ENCODE measurements at places on chromosomes 2 and 18.
A peak's percentile ranks its signal among the peaks of the same experiment; 100 is the strongest.

GRCh38 chr18:35942661-35943060 lies 29.8 kb upstream of the RMP24 start:
- no peak for DNase-seq

DNA sequence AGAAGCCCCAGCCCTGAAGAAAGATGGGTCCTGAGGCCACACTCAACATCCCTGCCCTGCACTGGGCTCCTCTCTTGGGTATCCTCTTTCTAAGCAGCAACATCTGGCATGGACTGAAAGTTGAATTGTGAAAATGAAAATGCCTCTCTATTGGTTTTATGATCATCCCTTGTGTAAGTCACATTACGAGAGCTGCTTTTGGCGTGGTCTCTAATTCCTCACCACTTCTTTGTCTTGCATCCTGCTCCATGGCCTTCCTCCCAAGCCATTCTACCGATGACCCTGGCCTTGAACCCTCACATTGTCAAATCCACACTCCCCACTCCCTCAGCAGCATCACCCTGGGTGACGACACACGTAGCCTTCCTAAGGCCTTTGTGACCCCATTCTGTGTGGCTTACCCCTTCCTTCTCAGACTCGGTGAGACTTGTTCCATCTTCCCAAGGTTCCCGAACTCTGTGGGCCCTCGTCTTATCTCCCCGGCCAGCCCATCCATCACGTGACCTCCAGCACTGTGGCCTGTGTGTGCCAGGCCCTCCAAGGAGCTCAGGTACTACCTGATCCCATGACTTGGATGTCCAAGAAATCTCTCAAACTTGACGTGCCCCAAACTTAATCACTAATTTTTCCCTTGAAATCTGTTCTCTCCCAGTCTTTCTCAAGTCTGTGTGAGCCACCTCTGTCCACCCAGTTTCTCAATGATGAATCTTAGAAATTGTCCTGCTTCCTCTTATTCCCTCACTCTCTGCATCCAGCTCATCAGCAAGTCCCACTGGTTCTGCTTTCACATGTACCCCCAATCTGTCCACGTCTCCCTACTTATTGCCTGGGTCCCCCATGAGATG lies 194.7 kb upstream of the HS6ST1 start:
- DNase-seq = peak; percentile 14

DNA sequence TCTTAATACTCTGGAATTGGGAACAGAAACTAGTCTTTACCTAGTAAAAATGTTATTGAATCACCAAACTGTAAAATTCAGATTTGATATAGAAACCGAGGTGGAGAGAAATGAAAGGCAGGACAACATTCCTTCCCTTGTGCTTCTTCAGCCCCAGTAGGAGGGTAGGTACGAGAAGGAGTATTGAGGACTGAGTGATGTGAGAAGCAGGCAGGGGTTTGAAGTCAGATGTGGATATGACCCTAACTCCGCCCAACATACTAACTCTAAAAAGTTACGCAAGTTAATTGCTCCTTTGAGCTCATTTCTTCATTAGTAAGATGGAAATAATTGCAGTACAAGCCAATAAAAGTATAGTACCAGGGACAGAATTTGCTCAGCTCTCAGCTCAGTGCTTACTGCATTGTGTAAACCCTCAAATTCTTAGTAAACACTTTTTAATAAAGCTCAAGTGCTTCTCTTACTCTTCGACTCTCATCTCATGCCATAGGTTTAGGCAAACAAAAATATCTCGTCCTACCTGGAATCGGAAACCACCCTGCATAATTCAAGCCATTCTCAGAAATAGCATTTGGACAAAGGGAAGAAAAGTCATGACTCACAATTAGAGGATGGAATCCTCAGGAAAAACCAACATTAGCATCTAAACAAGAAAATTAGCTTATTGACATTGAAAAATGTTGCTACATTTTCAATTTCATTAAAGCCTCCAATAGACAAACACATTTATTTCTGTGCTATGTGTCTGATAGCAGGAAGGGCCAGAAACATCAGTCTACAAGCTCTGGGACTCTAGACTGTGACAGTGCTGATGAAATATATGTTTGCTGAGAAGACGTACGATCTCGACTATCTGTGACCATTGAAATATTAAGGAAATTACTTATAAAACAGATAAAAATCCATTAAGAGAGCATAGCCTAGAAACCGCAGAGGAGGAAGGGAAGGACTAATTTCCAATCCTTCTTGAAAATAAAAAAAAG lies 161.3 kb downstream of the HNMT start:
- no peak for DNase-seq

- no peak for DNase-seq
These were observed 27.6 kb upstream of the SOCS6 start for GRCh38 chr18:70261141-70261788.

DNA sequence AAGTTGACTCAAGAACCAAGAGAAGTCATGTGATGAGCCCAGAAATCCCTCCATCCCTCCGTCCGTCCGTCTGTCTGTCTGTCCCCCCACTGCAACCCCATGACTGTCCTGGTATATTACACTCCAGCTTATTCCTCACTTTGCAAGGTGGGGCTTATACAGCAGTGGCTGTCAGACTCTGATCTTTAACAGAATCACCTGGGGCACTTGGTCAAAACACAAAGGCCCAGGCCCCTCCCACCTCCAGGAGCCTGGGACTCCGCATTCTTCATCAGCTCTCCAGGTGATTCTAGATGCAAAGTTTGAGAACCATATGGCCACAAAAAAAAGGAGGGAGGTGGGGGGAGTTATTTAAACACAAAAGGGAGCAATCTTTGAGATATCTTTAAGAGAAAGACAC lies 61.4 kb downstream of the MYO5B start:
- DNase-seq = no peak

GRCh38 chr2:203914546-203915182 lies 21.9 kb upstream of the ICOS start:
- peak; percentile 40 for DNase-seq

DNA sequence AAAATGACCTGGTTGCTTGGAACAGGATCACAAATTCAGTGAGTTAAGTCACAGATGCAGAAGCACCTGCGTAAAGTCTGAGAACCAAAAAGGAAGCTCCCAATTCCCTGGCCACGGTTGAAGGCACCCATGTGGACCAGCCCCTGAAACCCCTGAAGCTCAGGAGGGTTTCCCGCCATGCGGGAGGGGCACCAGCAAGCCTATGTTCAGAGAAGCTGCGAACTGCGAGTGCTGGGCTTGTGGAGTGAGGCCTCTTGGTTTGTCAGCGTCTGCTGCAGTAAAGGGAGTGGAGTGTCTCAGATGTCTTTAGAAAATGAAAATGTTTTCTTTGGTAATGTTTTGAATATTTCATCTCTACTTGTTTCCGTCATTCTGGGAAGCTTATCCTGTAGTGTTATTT lies 16.1 kb upstream of the ACKR3 start:
- no peak for DNase-seq

GRCh38 chr18:35192415-35192814 lies 48.4 kb upstream of the ZNF397 start:
- DNase-seq = no peak

DNA sequence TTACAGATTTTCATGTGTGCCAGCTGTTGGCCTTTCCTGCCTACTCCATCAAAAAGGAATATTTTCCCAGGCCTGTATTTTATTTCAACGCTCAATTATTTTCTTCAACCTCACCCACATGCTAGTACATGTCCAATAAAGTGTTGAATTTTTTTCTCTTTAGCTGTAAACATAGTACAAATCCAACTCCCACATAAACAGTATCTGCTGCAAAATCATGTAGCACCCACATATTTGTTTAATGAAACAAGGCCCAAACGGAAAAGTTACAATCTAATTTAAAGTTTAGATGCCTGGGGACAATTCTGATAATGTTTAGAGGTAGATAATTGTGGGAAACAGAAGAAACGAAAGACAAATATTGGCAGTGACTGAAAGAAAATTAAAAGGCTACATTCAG lies 275.4 kb upstream of the ACVR2A start:
- DNase-seq = no peak

DNA sequence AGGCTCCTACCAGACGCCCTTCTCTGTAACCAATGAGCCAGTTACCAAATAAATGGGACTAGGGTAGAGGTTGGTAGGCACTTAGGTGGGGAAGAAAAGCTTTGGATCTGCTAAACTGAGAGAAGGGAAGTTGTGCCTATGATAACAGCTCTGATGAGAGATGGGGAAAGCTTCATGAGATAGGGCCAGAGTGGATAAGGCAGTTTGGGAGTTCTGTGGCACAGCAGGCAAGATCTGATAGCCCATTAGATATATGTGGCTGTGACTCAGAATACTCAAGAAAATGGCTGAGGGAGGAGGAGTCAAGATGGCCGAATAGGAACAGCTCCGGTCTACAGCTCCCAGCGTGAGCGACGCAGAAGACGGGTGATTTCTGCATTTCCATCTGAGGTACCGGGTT lies 99.8 kb downstream of the PDE11A start:
- no peak for DNase-seq

GRCh38 chr2:2901384-2902345 lies 476.0 kb downstream of the EIPR1 start:
- DNase-seq = no peak

- peak; percentile 75 for DNase-seq
These were observed 680 bp upstream of the LBH start for GRCh38 chr2:30230497-30231211.

GRCh38 chr2:81549646-81550045 lies 1245.1 kb upstream of the LRRTM1 start:
- no peak for DNase-seq

GRCh38 chr2:129883121-129883520 lies 96.3 kb upstream of the RAB6C start:
- no peak for DNase-seq

- DNase-seq = peak; percentile 15
These were observed 148.7 kb downstream of the DYSF start for GRCh38 chr2:71602115-71602495.

DNA sequence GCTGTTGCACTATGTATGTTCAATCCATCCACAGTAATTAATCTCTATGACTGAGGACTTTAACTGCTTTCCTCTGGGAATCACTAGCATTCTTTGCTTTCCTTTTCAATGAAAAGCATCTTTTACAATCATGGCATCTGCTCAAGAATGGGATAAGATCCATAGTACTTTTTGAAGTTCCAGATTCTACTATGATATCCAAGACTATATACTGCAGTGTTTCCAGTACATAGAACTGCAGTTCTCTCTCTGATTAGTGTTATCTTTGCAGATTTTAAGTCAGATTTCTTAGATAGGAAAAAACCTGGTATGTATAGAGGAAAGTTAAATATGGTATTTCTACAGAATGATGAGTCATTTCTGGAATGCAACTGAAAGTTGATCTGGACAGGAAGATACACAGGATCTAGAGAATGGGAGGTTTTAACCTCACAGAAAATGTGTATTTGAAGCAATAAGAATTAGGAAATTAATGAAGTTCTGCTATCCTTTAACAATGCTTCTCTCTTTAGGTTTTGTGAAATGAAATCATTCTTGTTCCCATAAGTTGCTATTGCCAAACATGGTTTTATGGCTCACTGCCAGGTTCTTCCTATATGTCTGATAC lies 670.7 kb downstream of the ERBB4 start:
- DNase-seq = no peak

DNA sequence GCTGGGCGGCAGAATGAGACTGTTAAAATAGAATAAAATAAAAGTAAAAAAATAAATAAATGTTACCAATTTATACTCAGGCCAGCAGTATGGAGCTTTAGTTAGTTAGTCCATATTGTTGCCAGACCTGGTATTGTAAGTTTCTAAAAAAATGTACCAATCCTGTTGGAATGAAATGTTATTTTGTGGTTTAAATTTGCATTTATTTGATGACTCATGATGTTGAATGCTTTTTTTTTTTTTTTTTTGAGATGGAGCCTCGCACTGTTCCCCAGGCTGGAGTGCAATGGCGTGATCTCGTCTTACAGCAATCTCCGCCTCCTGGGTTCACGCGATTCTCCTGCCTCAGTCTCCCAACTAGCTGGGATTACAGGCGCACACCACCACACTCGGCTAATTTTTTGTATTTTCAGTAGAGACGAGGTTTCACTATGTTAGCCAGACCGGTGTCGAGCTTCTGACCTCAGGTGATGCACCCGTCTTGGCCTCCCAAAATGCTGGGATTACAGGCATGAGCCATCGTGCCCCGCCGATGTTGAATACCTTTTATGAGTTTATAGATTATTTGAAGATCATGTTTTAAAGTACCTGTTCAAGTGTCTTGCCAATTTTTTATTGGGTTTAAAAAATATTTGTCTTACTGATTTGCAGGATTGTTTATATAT lies 5.7 kb upstream of the PTPRN start:
- DNase-seq = no peak

- DNase-seq = no peak
These were observed 1441.9 kb upstream of the ZEB2 start for GRCh38 chr2:145961846-145962245.
